ENCODE measurements at places on chromosomes 5 and 9.

DNA sequence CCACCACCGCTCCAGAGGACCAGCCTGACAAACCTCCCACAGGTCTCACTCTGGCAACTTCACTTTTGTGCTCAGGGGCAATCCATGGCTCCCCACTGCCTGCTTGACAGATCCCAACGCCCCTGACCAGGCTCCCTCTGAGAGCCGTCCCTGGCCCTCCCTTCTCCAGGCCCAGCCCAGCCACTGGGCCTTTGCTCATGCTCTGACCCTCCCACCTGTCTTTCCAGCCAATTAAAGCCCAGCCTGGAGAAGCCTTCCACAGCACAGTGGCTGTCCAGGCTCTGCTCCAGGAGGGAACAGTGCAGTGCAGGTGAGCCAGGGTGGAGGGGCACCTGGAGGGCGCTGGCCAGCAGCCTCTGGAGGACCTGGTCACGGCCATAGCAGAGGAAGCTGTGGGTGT lies 3.3 kb downstream of the ENTPD2 start:
- DNase-seq: no peak

DNA sequence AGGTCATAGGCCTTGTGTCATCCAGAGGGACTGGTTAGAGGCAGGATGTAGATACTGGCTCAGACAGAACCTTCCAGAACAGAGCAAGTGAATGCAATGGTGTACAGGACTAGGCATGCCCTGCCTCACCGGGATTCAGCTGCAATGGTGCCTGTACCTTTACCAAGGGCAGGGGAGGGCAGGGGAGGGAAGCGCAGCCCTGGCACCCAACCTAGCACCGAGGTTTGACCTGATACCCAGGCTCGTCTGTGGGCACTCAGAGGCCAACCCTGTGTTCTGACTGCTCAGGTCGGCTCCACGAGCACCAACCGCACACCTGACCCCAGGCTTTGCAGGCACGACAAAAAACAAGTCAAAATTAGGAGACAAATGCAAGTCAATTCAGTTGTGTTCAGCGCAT lies 47.3 kb upstream of the GFPT2 start:
- no peak for DNase-seq

- no peak for DNase-seq
These were observed 355.8 kb upstream of the GRAMD2B start for GRCh38 chr5:126067404-126067803.

GRCh38 chr5:88190106-88190834 lies 78.4 kb downstream of the TMEM161B start:
- no peak for DNase-seq
